ENCODE measurements at places on chromosomes 13 and 19.

- no peak for DNase-seq
These were observed 267.3 kb upstream of the SLITRK5 start for GRCh38 chr13:87403748-87404432.

DNA sequence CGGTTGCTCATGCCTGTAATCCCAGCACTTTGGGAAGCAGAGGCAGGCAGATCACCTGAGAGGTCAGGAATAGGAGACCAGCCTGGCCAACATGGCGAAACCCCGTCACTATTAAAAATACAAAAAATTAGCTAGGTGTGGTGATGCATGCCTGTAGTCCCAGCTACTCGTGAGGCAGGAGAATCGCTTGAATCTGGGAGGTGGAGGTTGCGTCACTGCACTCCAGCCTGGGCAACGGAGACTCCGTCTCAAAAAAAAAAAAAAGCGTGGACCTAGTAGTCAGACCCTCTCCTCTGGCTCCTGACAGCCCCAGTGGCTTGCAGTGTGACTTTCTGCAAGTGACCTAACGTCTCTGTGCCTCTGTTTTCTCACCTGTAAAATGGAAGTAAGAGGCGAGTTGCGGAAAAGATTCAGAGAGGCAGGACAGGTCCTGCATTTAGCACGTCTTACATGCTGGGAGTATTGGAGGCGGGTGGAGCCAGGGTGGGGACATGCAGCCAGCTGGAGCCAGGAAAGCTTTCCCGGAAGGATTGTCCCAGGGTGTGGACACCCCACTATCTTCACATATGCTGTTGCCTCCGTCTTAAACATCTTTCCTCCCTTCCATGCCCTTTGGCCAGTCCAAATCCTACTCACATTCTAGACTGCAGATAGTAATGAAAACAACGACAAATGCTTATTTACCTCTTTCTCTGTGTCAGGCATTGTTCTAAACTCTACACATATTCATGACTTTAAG lies 2.9 kb downstream of the TUBB4A start:
- no peak for DNase-seq

DNA sequence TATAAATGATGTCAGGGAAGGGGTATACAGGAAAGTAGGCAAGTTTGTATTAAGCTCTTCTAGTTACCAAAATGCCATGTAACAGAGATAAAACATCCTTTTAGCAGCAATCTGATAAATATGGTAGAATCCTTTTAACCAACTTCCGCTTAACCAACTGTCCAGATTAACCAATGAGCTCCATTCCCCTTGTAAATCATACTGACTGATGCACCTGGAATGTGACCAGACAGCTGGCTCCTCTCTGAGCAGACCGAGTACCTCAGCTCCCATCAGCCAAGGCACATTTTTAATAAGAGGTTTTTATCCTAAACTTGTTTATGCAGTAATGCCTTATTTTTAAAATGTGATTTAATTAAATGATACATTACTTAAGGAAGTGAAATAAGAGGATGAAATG lies 66.4 kb downstream of the KLF12 start:
- no peak for DNase-seq

GRCh38 chr19:5003781-5004180 lies 34.9 kb downstream of the KDM4B start:
- DNase-seq = no peak

GRCh38 chr19:4593409-4593851 lies 33.9 kb upstream of the SEMA6B start:
- DNase-seq = no peak

DNA sequence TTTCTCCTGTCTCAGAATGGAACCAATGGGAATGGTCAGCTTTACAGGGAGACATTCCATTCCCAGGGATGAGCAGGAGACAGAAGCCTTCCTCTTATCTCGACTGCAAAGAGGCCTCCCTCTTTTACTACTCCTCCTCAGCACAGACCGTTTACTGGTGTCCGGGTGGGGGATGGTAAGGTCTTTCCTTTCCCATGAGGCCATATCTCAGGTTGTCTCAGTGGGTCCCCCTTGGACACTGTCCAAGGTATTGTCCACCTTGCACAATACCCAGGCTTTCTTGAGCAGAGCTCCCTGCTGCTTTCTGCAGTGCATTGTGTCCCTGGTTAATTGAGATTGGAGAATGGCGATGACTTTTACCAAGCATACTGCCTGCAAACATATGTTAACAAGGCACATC lies 7.5 kb upstream of the ZNF808 start:
- DNase-seq = no peak

DNA sequence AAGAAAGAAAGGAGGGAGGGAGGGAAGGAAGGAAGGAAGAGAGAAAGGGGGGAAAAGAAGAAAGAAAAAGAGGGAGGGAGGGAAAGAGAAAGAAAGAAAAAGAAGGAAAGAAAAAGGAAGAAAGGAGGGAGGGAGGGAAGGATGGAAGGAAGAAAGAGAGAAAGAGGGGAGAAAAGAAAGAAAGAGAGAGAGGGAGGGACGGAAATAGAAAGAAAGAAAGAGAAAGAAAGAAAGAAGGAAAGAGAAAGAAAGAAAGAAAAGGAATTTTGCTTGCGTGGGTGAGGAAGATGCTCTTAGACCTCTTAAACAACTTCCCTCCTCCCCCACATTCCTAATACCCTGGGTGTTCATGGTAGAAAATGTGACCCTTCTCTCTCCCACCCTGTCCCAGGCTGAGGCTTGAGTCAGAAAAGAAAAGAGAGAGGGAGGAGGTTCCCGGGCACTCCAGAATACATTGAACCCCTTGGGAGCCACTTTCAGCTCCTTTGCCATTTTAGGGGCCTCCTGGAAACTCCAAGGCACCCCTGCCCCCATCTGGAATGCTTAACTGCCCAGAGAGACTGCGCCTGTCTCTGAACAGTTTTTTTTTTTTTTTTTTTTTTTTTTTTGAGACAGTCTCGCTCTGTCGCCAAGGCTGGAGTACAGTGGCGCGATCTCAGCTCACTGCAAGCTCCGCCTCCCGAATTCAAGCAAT lies 9.2 kb upstream of the KANK3 start:
- DNase-seq = no peak

- DNase-seq = no peak
These were observed 420.5 kb downstream of the FGF9 start for GRCh38 chr13:22091222-22091970.

DNA sequence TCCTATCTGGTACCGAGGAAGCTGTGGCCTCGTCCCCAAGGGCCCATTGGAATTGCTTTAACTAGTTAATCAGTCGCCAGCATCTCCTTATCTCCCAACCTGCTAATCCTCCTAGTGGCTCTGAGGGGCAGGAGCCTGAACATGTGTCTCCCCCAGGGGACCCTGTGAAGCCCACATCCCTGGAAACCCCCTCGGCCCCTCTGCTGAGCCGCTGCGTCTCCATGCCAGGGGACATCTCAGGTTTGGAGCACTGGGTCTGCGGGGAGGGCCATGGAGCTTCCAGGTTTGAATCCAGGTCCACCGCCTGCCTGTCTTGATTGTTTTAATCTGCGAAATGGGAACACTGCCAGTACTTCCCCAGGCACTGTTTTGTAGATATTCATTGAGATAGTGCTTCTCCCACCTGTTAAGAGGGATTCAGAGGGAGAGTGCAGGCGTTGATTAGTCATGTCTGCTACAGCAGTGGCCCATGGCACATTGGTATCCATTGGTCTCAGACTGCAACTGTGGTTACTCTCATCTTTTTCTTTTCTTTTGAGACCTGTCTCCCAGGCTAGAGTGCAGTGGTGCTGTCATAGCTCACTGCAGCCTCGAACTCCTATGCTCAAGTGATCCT lies 6.4 kb downstream of the PNPLA6 start:
- no peak for DNase-seq

DNA sequence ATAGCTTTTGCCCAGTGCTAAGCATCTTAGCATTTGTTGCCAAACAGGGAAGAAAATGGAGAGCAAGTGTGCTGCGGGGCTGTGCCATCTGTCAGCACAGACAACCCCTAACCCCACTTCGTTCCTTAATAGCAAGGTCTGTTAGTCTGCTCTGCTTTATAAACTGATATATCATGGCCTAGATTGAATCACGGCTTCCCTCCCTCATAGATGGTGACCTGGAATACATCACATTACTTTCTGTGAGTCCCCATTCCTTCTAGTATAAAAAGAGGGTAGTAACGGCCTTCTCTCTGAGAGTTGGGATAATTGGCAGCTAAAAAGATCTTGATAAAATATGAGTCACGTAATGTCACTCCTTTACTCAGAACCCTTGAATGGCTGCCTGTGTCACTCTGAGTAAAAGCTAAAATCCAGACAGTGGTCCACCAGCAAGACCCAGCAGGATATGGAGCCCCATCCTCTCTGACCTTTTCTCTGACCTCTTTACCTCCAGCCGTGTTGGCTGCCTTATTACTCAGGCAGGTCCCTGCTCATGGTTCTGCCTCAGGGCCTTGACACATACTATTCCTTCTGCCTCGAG lies 151.7 kb downstream of the DLEU7 start:
- DNase-seq = no peak

GRCh38 chr19:48329167-48329891 lies 4.0 kb downstream of the EMP3 start:
- peak; percentile 53 for DNase-seq

DNA sequence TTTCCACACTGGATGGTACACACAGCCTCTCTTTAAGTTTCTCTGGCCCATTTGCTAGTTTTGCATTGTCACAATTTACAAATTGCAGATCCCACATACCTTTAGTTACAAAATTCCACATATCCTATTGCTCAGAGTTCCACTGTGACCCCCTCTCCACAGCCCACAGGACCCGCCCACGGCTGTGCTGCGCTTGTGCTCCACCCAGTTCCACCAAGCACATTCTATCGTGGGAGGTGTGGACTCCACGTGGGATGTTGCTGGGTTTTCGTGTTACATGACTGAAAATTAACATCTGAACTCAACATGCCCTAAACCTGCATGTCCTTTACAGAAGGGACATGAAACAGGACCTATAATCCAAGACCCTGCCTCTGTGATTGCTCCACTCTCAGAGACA lies 423.0 kb downstream of the IRS2 start:
- no peak for DNase-seq
